RKO (cell line): ENCODE measurements at places on chromosomes 4 and X.

- no peak for DNase-seq
Observed at GRCh38 chr4:9987749-9988362, 33.4 kb downstream of the SLC2A9 start.

- DNase-seq: no peak
Observed at GRCh38 chr4:23759066-23759465, 130.8 kb downstream of the PPARGC1A start.

GRCh38 chrX:110310896-110311295, 7.0 kb downstream of the AMMECR1 start:
- no peak for DNase-seq

GRCh38 chr4:152390216-152390615, 145.7 kb downstream of the FBXW7 start:
- DNase-seq: no peak

DNA sequence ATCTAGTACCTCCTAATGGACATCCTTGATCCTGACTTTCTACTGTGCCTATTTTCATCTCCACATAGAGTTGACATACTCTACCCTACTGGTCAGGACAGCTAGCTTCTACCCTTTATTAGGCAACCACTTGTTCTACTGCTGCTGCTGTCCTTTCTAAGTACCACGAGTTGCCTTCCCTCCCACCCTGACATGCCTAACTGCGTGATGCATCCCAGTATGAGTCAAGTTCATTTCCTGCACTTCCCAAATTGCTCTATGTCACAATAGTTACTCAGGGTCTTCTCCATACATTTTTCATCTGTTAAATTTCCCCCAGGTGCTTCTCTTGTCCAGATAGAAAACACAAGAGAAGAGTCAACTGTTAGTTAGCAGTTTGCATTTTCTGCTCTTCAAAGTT, 133.4 kb downstream of the TBC1D19 start:
- peak; percentile 85 for DNase-seq

DNA sequence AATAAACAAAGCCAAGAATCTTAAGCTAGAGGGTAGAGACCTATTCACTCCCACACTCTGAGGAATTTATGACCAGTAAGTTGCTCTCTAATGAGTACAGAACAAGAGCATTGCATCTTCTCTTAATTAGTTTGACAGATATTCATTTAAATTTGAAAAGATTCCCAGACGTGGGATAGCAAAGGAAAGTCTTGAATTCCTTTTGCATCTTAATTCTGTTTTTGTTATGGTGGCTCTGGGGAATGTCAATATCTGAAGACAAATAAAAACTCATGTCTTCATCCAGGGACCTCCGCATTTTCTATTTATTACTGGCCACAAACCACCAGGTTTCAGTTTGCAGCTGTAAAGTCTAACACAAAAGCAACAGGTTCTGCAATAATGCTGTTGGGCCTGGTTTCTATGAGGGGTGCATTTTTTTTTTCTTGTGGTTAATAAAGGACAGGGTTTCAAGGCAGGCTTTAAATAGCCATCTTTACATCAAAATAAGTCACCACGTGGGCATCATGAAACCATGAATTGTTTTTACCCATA, 172.3 kb downstream of the SHROOM3 start:
- no peak for DNase-seq

DNA sequence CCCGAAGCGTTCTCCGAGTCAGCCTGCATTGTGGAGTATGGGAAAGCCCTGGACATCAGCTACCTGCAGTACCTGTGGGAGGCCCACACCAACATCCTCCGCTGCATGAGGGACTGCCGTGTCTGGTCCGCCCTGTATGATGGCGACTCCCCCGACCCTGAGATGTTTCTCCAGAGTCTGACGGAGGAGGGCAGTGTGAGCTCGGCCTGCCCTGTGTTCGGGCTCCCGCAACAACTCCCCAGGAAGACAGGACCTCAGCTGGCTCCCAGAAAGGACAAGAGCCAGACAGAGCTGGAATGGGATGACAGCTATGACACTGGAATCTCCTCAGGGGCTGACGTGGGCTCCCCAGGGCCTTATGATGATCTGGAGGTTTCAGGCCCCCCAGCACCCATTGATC, 111.3 kb downstream of the GATB start:
- DNase-seq: no peak

DNA sequence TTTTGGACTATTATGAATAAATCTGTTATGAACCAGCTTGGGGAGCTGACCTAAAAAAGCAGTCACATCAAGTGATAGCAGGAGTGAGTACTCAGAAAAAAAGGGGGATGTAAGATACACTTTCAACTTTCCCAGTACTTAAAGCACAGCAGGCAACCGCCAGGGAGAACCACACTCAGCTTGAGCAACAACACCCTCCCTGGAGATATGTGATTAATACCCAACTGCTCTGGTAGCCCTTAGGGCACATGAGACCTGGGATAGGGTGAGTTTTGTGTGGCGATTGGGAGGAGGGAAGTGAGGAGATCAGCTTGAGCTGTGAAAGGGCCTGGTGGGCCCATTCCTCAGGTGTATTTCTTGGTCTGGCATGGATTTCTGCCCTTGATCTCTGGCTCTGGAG, 220.3 kb upstream of the SFRP2 start:
- no peak for DNase-seq

DNA sequence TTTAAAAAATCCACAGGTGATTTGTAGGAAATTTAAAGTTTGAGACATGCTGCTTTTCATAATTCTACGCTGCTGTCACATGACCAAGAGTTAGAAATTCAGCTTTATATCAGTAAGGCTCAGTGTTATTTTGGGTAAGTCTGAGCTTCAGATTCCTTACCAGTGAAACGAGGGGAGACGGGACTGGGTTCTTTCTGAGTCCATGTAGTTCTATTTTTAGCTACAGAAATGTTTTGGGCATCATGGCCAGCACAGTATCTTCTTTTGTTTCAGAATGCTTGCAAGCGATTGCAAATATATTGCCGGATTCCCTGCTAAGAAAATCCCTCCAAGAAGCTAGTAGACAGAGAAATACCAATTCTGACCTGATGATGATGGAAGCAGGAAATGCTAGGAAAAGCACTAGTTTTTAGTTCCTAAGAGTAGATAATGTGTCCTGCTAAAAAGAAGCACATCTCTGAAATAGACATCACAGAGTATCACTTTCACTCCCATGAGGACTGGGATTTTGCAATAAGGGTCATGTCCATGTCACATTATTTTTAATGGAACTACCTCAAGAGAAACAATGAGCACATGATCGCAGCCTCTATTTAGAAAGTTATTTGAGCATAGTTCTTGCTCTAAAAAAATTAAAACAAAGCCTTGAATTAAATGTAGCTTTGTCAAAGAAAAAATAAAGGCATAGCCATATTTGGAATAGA, 10.9 kb downstream of the ATP1B4 start:
- no peak for DNase-seq

- DNase-seq: no peak
Observed at GRCh38 chr4:89184407-89184806, 73.1 kb downstream of the TIGD2 start.

- no peak for DNase-seq
Observed at GRCh38 chr4:38785041-38785790, 2.4 kb upstream of the TLR10 start.

GRCh38 chr4:111492496-111492895, 652.8 kb upstream of the FAM241A start:
- DNase-seq: no peak

GRCh38 chr4:112677519-112678091, 40.7 kb downstream of the LARP7 start:
- no peak for DNase-seq

DNA sequence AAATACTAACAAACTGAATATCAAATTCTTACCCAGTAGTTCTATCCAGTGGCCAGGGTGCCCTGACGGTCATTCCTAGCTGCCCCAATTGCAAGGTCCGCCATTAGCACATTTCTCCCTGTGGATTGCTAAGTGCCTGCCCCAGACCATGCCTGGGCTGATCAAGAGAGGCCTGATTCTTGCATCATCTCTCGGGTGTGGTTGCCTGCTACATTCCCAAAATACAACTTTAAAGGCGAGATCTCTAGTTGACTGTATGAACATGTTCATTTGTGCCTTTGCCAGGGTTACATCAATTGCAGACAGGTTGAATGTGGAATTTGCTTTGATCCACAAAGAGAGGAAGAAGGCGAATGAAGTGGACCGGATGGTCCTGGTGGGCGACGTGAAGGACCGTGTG, 28.0 kb downstream of the PRPS2 start:
- DNase-seq: no peak

- peak; percentile 48 for DNase-seq
Observed at GRCh38 chr4:116122124-116122523, 963.3 kb downstream of the TRAM1L1 start.

DNA sequence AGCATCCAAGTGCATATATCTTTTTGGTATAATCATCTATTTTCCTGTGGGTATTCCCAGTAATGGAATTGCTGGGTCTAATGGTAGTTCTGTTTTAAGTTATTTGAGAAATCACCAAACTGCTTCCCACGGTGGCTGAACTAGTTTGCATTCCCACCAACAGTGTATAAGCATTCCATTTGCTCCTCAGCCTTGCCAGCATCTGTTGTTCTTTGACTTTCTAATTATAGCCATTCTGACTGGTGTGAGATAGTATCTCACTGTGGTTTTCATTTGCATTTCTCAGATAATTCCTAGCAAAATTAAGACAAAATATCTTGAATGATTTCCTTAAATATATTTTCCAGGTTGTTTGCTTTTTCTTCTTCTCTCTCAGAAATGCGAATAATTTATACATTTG, 341.1 kb downstream of the GBA3 start:
- DNase-seq: no peak

DNA sequence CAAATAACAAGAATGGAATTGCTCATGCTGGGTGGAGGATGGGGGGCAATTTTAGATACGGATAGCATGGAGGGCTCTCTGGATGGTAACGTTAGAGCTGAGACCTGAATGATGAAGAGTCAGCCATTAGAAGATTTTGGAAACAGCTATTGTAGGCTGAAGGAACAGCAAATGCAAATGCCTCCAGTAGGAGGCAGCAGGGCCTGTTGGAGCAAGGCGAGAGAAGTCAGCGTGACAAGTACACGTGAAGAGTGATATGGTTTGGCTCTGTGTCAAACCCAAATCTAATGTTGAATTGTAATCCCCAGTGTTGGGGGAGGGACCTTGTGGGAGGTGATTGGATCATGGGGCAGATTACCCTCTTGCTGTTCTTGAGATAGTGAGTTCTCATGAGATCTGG, 59.3 kb upstream of the SOD3 start:
- DNase-seq: no peak

DNA sequence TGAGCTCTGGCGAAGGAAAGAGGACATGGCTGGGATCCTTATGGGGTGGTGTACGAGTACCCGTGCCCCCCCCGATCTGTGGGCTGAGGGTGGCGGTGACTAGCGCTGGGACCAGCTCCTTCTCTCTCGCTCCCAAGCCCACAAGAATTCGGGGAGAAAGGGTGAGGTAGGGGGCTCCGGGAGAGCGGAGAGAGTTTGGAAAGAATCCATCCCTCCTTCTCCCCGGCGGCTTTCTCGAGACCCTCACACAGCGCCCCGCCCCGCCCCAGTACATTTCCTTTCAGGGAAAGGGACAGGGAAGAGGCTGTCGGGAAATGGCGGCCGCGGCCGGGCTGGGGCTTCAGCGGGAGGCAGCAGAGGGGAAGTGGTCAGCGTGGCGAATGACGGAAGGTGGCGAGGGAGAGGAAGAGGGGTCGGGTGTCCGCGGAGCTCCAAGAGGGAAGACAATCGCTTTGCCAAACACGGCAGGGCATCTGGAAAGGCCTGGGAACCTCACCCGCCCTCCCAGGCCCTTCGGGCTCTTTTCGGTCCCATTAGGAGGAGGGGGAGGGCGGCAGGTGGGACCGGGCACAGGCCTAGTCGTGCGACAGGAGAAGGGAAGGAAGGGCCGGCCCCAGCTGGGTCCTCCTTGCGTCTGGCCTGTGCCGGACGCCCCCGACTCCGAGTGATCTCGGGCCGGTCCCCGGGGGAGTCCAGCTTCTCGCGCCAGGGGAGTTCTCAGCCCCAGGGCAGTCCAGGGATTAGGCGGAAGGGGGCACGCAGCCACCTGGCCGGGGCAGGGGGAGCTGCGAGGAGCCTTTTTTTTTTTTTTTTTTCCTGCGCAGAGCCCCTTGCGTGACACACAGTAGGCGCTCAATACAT, 10.2 kb downstream of the HNRNPH2 start:
- peak; percentile 32 for DNase-seq

DNA sequence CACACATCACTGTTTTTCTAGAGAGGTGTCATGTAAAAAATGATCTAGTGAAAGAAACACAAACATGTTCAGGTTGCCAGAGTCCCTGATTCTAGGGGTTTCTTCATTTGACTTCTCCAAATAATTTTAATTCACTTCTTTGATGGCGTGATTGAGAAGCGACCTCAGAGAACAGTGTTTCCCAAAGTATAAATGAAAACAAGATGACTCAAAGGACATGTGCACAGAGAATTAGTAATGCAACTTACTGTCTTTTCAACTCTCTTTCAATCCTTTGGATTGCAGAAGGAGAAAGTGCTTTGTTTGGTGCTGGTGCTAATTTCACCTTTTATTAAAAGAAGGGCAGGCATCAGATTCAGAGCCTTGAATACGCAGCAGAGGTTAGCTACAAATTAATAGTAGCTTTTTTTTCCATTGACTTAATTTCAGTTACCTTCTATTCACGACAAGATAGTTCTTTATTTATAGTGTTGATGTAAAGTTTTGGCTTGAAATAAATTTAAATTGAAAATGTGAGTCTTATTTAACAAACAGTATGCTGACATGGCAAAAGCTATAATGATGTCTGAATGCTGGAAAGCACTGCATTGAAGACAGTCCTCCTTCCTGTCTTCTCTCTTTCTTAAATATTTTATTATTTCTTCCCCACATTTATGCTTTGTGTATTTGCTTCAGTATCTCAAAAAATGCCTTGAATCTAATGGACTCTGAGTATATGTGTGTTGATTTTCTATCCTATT, 85.1 kb downstream of the SLC10A7 start:
- DNase-seq: no peak

DNA sequence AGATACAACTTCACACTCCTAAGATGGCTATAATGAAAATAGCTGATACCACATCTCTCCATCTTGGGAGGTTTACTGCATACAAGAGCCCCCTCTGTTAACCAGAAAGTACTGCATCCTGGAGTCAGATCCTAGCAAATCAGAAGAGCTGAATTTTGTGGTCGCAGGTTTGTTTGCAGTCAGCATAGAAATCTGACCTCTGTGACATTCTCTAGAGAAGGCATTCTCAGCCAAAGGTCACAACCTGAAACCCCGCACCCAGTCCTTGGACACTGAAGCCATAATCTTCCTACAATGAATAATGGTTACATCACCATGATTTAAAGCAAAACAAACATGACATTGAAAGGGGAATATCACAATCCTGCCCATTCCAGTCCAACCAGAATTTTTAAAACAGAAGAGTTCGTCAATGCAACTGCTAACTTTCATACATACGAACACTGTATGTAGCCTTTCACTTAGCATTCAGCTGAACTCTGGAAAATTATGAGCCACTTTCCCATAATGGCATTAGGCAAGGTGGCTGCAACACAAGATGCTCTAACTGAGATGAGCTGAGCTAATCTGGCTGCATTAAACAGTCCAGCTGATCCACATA, 17.6 kb downstream of the HS6ST2 start:
- peak; percentile 33 for DNase-seq

GRCh38 chr4:6688879-6689505, 4.7 kb upstream of the S100P start:
- DNase-seq: peak; percentile 62
